ENCODE measurements at places on chromosomes 1 and 21.

DNA sequence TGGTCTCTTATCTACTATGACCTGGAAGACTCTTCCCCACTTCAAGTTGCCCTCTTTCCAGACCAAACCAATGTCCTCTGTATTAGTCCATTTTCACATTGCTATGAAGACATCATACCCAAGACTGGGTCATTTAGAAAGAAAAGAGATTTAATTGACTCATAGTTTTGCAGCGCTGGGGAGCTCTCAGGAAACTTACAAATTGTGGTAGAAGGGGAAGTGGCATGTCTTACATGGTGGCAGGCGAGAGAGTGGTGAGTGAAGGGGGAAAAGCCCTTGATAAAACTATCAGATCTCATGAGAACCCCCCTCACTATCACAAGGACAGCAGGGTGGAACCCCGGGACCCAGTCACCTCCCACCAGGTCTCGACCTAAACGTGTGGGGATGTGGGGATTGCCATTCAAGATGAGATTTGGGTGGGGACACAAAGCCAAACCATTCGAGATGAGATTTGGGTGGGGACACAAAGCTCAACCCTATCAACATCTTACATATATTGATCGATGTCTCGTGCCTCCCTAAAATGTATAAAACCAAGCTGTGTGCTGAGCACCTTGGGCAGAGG is 14.2 kb upstream of the AGPAT3 start:
- DNase-seq = no peak

- no peak for DNase-seq
Observed at GRCh38 chr1:223738465-223739365, 26.4 kb downstream of the CAPN2 start.

- DNase-seq = peak; percentile 60
Observed at GRCh38 chr1:200888349-200888838, 6.3 kb upstream of the INAVA start.

GRCh38 chr21:41207401-41208375 is 39.7 kb downstream of the BACE2 start:
- DNase-seq = no peak

DNA sequence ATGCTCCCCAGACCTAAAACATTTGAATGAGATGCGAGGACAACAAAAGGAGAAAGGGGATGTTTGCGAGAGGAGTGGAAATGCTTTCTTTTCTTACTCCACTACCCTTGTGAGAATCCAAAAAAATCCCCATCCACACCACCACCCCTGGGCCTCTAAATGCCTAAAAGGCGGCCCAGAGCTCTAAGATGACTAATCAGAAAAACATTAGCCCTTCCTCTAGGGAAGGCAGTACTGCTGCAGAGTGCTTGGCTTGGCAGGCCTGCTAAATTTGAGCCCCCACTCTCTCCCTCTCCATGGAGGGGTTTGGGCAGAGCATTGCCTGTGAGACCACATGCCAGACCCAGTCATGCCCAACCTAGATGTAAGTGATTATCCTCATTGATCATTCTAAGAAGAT is 347.9 kb downstream of the USH2A start:
- DNase-seq = no peak

DNA sequence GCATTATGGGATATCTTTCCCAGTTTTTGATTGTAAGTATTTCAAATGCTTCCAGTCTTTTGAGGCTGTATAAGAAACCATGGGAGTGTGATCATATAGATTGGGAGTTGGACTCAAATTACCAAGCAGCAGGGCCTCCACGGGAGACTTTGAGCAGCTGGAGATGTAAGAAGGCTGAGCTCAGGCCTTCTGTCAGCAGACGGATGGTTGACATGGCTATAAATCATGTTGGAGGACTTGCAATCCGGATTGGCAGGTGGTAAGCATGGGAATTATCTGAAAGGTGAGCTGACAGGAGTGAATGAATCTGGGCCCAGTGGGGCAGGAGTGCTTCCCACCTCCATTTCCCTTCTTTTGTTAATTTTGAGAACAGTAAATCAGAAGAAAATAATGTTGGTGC is 83.2 kb upstream of the PPM1J start:
- DNase-seq = no peak

DNA sequence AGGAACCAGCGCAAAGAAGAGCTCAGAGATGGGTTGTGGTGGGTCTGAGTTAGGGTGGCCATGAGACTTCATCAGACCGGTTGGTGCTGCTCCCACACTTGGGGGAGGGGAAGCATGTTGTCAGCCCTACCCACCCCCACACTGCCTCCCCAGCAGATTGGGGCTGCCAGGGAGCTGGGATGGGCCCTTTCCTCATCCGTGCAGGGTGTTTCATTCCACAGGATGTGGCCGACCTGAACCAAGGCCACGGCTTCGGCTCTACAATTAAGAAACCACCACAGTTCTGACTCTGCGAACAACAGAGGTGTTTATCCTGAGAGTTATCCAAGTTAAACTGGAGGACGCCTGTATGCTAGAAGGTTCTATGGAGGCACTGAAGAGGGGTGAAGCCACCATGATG is 171.2 kb downstream of the ETS2 start:
- DNase-seq = no peak

GRCh38 chr1:149843431-149844041 is 55.8 kb upstream of the BOLA1 start:
- peak; percentile 0 for DNase-seq

DNA sequence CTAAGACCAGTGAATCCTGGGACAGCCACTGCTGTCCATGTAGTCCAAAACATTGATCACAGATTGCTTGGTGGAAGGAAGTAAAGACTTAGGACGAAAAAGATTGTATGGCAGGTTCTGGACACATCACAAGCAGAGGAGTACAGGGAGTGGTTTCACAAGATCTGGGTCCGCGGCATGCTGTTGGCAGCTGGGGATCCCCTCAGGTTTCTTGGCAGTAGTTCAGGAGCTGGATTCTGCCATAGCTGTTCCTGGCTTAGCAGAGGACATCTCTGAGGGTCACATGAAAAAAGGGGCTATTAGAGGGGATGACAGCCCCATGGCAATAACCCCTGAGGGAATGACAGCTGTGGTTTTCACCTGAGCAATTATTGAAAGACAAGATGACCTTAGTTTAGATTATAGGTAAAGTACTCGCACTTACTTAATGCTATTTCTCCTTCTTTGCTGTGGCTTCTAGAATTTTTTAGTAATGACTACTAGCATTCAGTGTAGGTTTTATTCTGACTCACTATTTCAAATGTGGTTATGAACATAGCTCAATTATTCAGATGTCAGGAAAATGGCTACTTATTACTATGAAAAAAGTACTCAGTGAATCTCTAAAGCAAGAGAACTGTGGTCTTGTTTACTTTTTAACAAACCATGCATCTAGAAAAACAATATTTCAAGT is 8.2 kb downstream of the KRTAP27-1 start:
- DNase-seq = no peak

DNA sequence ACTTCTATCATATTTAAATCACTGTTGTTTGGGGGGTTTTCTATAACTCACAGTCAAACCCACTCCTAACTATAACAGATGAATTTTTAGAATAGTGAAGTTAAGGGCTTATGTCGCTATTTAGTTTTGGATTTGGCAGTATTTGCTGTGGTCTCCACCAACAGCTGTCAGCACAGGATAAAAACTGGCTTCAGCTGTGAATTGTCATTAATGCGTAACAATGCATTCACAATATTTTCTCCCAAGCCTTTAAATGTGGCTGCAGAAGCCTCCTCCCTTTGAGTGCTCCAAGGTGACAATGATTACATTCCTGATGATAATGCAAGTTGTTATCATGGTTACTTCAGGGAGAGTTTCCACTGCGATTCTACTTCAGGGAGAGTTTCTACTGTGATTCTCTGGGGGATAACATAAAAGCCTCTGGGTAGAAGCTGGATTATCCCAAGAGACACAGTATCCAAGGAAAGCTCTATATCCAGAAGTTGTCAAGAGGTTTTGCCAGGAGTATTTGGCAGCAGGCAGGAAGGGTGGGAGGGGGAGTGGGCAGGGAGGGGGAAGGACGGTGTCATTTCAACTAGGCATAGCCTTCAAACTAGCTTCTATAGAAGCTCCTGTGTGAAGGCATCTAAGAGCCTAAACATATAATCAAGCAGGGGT is 14.9 kb upstream of the SMIM12 start:
- DNase-seq = no peak

GRCh38 chr1:154839691-154840090 is 30.4 kb downstream of the KCNN3 start:
- DNase-seq = no peak

DNA sequence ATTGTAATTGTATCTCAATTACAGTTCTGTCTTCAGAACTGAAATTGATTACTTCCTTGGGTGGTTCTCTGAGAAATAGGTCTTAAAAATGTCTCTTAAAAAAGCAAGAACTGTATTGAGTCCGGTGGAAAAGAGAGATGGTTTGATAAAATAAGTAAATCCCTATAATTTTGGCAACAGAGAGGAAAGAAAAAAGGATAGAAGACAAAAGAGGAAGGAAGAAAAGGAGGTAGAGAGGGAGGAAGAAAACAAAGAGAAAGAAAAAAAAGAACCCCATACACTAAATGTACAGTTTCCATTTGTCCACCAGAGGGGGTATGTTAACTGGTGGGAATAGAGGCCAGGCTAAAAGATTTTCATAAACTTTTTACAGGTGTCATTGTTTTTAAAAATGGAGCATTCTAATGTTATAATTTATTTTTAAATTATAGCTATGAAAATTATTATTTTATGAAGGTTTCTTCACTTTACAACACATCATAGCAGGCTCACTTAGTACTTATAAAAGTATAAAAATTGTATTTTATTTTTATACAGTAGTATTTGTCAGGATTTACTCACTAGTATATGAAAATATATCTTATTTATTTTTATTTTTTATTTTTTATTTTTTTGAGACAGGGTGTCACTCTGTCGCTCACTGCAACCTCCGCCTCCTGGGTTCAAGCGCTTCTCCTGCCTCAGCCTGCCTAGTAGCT is 2.1 kb upstream of the UBE2T start:
- DNase-seq = peak; percentile 60

DNA sequence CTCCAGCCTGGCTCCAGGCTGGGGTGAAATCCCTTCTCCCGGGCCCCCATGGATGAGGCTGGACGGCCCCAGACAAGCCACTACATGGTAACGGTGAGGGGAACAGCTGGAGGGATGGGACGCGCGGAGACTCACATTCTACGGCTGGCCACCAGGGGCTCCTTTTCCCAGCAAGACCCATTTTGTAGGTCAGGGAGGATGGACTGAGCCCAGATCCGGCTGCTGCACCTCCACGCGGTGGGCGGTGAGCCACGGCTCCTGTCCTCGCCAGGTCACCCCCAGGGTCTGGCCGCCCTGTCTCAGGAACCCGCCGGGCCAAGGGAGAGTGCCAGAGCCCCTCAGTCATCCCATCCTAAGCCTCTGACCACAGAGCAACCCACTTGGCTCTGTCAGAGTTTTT is 75.0 kb upstream of the ACTRT2 start:
- DNase-seq = no peak

- peak; percentile 64 for DNase-seq
Observed at GRCh38 chr1:161726473-161727255, 5.3 kb downstream of the FCRLB start.

DNA sequence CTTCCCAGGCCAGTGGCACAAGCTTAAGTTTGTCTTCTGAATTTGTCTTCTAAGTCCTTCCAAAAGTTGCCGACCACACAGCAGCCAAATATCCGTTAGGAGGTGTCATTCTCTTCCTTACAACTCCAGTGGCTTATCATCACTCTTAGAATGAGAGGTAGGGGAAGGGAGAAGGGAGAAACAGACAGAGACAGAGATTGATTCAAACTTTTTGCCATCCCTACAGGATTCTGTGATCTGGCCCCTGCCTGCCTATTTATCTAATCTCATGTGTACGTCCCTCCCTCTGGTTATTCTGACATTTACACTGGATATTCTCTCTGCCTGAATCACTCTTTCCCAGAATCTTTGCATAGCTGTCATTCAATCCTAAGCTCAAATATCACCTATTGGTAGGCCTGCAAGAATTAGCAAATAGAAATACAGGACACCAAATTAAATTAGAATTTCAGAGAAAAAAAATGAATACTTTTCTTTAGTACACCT is 488 bp upstream of the GNL2 start:
- peak; percentile 21 for DNase-seq

- peak; percentile 9 for DNase-seq
Observed at GRCh38 chr1:223628233-223629125, 37.0 kb downstream of the CAPN8 start.

- DNase-seq = peak; percentile 6
Observed at GRCh38 chr1:236465959-236466303, 57.9 kb upstream of the LGALS8 start.
